ENCODE measurements at places on chromosomes 13 and 19.

DNA sequence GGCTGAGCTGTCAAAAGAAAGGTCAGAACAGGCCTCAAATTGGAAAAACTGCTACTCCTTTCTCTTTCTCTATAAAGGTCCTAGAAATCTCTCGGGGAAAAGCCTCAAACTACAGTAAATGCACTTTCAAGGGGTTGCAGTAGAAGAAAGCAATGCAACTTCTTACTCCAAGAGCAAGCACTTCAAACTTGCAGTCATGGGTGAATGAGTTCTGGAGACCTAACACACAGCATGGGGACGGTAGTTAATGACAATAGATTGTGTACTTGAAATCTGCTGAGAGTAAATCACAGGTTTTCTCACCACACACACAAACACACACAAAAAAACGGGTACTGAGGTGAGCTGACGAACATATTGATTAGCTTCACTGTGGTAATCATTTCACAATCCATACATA, 11.8 kb downstream of the TUBGCP3 start:
- DNase-seq = peak; percentile 6

DNA sequence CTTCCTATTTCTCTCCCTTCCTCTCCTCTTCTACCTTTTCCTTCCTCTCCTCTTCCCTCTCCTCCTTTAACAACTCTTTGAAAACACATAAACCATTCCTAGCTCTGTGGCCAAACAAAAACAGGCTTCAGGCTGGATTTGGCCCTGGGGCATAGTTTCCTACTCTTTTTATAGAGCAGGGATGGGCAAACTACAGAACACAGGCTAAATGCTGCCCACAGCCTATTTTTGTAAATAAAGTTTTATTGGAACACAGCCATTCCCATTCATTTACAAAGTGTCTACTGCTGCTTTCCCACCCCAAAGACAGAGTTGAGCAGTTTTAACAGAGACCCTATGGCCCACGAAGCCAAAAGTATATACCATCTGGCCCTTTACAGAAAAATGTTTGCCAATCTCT, 35.4 kb downstream of the LHFPL6 start:
- no peak for DNase-seq

- no peak for DNase-seq
Observed at GRCh38 chr13:36903925-36904595, 16.0 kb downstream of the SMAD9 start.

GRCh38 chr13:21871919-21872318, 201.0 kb downstream of the FGF9 start:
- peak; percentile 30 for DNase-seq

DNA sequence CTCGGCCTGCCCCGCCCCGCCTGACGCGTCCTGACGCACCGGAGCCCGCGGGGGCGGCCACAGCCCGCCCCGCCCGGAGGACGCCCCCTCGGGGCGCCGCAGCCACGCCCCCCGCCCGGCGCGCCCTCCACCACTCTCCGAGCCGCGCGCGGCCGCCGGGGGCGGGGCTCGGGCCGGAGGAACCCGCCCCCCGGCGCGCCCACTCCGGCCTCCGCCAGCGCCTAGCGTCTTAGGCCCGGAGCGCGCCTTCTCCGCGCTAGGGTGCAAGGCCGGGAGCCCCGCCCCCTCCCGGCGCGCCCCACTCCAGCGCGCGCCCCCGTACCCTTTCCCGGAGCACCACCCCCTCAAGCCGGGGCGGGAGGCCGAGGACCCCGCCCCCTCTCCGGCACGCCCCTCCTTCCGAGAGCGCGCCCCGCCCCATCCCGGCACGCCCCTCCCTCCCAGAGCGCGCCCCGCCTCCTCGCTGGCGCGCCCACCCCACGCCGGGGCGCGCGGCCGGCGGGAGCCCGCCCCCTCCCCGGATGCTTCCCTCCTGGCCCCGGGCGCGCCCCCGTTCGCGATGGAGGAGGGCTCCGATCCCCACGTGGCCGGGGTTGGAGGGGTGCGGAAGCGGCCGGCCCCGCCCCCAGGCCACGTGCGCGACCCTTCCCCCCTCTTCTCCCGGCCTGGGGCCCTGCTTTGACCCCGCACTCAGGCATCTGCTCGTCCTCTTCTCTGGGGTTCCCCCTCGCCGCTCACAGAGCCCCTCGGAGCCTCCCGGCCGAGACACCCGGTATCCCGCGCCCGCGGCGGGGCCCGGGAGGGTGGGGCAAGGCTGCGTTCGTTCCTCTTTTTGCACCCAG, 480 bp upstream of the KLF16 start:
- peak; percentile 95 for DNase-seq

DNA sequence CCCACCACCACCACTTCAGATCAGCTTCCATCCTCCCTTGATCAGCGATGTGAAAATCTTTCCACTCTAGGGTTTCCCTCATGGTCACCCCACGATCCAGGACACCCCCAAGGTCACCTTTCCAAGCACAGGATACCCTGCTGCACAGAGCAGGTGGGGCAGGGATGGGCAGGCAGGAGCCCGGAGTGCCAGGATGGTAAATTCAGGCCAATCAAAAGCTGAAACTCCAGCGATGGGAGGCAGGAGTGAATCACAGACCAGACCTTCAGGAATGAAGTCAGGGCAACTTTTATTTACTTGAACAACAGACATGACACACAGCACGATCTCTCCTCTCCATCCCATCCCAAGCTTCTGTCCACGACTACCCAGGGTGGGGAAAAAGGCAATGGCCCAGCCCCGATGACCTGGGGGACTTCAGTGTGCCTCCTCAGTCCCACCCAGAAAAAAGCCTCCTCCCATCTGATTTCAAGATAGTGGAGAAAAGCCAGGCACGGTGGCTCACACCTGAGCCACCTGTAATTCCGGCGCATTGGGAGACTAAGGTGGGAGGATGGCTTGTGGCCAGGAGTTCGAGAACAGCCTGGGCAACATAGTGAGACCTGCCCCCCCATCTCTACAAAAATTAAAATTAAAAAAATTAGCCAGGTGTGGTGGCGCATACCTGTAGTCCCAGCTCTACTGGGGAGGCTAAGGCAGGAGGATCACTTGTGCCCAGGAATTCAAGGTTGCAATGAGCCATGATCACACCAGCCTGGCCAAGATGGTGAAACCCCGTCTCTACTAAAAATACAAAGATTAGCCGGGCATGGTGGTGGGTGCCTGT, 39.2 kb downstream of the ZSWIM4 start:
- peak; percentile 74 for DNase-seq

- DNase-seq = no peak
Observed at GRCh38 chr13:25766991-25767390, 284.8 kb downstream of the SHISA2 start.

DNA sequence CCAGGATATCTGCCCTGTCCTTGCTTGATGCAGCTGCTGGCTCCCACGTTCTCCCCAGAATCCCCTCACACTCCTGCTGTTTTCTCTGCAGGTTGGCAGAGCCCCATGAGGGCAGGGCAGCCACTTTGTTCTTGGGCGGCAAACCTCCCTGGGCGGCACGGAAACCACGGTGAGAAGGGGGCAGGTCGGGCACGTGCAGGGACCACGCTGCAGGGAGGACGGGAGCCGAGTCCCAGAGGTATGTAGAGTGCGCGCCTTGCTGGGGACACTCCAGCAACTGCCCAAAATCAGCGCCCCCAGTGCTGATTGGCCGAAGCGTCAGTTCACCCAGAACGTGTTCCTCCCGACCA, 30.3 kb upstream of the MIER2 start:
- DNase-seq = no peak

- DNase-seq = peak; percentile 24
Observed at GRCh38 chr13:75691183-75691582, 55.1 kb downstream of the LMO7 start.

- DNase-seq = no peak
Observed at GRCh38 chr19:47271949-47272348, 2.7 kb upstream of the INAFM1 start.

GRCh38 chr19:28003543-28003942, 1209.4 kb downstream of the UQCRFS1 start:
- DNase-seq = no peak

- peak; percentile 59 for DNase-seq
Observed at GRCh38 chr13:102856557-102856956, 10.7 kb downstream of the ERCC5 start.

DNA sequence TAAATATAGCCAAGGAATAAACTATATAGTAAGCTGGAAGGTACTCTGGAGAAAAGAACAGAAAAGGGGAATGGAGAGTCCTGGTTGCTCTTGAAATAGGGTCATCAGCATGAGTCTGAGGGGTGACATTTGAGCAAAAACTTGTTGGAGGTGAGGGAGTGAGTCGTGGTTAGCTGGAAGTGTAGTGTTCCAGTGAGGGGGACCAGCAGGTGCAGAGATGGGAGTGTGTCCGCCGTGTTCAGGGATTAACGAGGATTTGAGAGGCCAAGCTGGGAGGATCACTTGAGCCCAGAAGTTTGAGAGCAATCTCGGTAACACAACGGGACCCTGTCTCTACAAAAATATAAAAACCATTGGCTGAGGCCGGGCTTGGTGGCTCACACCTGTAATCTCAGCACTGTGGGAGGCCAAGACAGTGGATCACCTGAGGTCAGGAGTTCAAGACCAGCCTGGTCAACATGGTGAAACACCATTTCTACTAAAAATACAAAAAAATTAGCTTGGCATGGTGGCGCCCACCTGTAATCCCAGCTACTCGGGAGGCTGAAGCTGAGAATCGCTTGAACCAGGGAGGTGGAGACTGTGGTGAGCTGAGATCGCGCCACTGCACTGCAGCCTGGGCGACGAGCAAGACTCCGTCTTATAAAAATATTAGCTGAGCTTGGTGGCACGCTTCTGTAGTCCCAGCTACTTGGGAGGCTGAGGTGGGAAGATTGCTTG, 1.1 kb downstream of the SUPT5H start:
- no peak for DNase-seq

GRCh38 chr13:20391597-20392452, 133.8 kb downstream of the CRYL1 start:
- DNase-seq = no peak

- DNase-seq = no peak
Observed at GRCh38 chr19:53942001-53942786, 20.5 kb upstream of the CACNG8 start.

GRCh38 chr13:112447306-112447705, 71.2 kb downstream of the SPACA7 start:
- no peak for DNase-seq

GRCh38 chr13:83117046-83117445, 765.2 kb downstream of the SLITRK1 start:
- DNase-seq = peak; percentile 2

DNA sequence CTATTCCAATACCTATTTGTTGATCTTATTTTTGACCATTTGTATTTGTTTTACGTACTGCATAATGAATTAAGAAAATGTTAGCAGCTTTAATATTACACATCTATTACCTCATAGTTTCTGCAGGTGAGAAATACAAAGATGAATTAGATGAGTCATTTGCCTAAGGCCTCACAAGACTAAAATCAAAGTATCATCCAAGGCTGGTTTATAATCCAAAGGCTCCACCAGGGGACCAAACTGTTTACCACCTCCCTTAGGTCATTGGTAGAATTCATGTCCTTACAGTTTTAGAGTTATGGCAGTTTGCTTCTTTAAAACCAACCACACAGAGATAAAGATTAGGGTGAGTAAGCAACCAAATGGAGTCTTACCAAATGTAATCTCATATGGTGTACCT, 848.1 kb downstream of the SLITRK6 start:
- DNase-seq = no peak

Data from kidney tubule cell (primary cell).